AG08395 (cell line): ENCODE measurements at places on chromosomes 6 and 20.

DNA sequence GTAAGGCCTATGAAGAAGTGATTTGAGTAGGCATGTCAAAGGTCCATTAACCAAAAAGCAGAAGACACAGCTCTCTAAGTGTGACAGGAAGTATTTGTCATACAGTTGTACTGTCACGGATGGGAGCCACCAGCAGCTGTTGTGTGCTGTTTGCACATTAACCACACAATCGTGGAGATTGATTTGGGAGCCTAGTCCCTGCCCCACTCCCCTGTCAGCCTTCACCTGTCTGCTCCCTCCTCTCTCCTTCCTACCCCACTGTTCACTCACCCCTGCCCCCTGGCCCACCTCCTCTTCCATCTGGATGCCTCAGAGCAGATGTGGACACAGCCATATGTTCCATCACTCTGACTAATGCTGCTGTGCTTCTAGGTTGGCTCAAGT is 124.7 kb upstream of the SPACA1 start:
- no peak for DNase-seq

DNA sequence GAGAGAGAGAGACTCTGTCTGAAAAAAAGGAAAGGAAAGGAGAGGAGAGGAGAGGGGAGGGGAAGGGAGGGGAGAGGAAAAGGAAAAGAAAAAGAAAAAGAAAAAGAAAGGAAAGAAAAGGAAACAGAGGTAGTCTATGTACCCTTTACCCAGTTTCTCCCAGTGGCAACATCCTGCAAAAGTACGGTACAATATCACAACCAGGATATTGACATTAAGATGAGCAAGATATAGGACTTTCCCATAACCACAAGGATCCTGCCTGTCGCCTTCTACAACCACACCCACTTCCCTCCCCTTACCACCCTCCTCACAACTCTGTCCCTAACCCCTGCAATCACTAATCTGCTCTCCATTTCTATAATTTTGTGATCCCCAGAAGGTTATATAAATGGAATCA is 4.0 kb downstream of the C20orf96 start:
- DNase-seq: no peak

DNA sequence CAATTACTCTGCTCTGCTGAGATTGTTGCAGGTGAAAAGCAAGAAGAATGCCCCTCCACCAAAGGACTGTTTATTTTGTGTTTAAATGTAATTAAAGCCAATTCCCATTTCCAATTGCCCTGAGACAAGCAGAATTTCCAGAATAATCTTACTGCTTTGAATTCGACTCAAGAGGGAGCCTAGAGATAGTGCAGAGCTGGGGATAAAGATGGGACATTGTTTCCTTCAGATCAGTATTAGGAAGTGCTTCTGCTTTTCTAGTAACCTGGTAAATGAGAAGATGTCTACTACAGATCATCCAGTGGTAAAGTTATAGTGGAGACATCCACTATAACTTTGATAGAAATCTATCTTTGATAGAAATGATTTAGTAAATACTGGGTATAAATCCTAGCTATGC is 326.9 kb downstream of the UBE3D start:
- peak; percentile 8 for DNase-seq

DNA sequence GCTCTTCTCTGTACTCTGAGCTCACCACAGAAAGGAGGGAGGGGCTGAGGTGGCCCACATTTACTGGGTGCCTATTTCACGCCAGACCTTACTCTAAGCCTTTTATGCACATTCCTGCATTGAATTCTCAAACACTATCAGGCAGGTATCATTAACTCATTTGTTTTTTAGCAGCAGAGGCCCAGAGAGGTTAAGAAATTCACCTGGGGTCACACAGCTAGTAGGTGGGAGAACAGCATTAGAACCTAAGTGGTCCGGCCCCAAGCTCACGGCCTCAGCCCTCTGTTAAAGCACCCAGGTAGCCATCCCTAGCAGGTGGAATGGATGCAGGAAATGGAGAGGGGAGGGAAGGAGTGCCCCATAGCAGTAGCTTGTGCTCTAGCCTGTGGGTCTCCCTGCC is 84.5 kb downstream of the GRM4 start:
- DNase-seq: no peak

DNA sequence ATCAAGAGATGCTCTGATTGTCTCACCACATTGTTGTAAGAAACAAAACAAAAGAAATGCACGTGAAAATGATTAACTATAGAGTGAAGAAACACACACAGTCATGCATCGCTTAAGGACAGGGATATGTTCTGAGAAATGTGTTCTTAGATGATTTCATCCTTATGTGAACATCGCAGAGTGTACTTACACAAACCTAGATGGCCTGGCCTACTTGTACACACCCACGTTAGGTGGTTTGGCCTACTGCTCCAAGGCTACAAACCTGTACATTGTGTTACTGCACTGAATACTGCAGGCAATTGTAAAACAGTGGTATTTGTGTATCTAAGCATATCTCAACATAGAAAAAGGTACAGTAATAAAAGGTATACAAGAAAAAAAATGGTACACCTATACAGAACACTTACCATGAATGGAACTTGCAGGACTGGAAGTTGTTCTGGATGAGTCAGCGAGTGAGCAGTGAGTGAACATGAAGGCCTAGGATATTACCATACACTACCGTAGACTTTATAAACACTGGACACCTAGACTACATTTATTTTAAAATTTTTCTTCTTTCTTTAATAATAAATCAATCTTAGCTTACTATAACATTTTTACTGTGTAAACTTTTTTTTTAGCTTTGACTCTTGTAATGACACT is 48.6 kb downstream of the FKBP5 start:
- no peak for DNase-seq

DNA sequence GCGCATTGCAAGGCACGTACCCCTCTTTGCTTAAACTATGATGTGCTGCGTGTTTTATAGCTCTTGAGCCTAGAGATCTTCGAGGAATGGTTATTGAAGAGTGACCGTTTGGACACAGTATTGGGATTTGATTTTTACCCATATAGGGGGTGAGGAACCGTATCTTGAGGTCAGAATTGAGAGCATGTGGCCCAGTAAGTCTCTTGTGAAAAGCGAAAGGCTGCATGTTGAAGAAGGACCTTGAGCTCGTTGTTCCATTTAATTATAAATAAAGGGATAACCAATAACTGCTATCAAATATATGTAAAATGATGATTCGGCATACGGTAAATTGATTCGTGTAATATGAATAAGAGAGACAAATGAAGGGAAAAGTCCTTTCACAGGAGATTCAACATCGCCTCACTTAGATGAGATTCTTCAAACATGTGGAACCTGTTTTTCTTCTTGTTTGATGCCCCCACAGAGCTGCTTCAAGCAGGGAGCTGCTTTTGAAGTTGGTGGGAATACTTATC is 66.6 kb downstream of the AKAP12 start:
- no peak for DNase-seq

DNA sequence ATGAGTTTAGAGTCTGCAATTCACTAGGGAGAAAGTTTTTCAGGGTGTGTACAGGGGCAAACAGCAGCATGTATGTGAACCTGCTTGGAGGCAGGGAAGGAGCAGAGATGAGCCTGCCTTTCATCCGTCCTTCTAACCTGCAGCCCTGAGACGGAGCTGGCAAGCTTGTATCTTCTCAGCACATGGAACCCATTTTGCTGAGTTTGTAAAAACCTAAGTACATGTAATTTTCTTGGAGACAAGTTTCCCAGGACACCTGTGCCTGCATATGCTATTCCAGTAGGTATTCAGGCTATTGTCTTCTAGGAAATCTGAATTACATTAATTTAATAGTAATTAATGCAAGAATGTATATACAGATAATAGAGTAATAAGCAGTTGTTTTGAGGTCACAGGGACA is 28.8 kb upstream of the MOXD1 start:
- no peak for DNase-seq

DNA sequence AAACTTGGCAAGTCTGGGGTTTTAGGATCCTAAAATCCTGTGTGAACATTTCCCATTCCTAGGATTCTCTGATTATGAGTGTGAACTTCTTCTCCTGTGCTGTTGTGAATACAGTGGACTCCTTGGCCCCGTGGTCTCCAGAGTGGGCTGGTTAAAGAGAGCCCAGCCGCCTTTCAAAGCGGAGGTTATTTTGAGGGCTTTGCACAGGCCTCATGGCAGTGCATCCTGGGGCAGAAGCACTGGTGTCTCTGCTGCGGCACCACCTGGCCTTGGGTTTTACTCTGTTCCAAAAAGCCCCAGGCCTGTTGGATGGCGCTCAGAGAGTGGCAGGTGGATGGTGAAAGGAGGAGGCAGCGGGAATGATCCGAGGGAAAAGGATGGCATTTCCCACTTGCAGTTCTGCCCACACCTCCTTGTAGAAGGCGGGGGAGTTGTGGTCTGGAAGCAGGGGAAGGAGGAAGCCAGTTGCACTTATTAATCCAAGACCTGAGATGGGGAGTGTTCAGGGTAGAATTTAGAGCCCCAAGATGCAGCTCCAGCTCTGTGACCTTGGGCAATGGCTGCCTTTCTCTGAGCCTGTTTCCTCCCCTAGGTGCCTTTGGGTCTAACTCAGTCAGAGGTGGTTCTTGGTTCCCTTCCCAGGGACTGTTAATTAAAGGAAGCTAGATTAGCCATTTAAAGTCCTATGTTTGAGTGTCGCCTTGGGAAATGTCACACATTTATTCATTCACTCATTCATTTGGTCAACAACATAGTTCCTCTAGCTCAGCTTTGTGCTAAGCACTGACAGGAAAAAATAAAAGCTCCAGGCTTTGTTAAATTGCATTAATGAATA is 22.4 kb downstream of the MMP24 start:
- peak; percentile 29 for DNase-seq

DNA sequence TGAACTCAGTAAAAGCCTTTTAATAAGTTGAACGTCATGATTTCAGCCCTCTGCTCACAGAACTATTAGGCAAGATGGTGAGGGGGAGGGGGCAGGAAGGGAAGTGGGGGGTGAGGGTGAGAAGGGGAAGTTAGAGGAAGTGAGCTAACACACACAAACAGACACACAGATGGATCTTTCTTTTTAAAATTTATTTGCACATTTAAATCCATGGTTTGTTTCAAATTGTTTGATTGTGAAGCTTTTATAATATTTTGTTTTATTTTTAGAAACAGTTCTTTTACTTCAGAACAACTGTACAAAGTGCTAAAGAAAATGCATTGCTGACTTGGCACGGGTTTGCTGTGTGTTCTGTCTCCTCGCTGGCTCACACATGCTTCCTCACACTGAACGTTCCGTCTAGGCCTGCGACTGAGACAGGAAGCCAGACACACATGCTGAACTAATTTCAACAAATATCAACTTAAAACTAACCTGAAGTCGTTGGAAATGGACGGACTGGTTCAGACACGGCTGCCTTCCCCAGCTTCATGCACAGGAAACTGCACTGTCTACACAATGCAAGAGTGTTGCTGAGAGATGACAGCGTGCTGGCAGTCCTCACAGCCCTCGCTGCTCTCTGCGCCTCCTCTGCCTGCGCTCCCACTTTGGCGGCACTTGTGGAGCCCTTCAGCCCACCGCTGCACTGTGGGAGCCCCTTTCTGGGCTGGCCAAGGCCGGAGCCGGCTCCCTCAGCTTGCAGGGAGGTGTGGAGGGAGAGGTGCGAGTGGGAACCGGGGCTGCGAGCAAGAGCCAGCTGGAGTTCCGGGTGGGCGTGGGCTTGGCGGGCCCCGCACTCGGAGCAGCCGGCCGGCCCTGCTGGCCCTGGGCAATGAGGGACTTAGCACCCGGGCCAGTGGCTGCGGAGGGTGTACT is 8.1 kb upstream of the ZBP1 start:
- peak; percentile 35 for DNase-seq

DNA sequence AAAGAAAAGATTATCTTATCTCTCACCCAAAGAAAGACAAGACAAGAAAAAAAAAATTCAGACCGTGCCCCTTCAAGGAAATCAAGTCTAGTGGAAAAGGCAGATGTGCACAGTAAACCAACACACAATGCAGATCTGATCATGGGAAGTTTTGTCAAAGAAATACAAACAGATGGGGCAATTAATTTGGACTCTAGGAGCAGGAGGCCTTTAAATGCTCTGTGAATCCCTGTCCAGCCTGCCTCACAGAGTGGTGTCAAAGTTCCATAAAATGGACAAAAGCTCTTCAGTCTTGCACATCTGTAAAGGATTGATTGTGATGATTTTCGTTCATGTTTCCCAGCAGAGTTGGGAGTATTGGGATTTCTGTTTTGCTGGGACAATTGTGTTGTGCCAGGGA is 53.1 kb upstream of the TGM3 start:
- no peak for DNase-seq

- no peak for DNase-seq
Observed at GRCh38 chr6:112335736-112336135, 11.4 kb upstream of the RFPL4B start.

DNA sequence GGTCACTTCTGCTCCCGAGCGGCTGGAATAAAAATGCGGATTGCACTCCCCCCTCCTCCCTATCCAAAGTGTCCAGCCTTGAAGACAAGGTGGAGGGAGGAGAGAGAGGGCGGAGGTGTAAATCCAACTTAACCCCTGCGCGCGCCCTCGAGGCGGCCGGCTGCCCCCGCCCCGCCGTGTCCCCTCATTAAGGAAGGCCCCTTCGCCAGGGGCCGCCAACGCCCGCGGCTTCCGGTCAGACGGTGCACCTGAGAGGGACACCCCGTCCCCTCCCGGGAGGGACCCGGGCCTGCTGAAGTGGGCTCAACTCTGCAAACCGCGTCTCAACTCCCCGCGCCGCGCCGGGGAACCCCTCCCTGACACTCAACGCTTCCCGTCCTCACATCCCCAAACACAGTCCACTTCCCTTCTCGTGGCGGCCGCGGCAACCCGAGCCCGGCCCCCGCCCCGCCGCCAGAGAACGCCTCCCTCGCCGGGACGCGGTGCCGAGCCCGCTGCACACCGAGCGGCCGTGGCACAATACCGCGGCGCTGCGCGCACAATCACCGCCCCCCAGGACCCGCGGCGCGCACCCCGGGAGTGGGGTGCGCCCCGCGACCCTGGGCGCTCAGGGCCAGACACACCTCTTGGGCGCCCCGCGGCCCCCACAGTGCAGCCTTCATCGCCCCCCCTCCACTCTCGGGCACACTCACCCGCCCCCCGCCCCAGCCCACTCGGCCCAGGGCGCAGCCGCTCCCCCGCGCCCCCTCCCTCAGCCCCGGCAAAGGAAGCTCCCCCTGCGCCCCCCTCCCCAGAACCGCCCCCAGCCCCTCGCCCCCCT is 102.5 kb downstream of the NOL4L start:
- peak; percentile 31 for DNase-seq

DNA sequence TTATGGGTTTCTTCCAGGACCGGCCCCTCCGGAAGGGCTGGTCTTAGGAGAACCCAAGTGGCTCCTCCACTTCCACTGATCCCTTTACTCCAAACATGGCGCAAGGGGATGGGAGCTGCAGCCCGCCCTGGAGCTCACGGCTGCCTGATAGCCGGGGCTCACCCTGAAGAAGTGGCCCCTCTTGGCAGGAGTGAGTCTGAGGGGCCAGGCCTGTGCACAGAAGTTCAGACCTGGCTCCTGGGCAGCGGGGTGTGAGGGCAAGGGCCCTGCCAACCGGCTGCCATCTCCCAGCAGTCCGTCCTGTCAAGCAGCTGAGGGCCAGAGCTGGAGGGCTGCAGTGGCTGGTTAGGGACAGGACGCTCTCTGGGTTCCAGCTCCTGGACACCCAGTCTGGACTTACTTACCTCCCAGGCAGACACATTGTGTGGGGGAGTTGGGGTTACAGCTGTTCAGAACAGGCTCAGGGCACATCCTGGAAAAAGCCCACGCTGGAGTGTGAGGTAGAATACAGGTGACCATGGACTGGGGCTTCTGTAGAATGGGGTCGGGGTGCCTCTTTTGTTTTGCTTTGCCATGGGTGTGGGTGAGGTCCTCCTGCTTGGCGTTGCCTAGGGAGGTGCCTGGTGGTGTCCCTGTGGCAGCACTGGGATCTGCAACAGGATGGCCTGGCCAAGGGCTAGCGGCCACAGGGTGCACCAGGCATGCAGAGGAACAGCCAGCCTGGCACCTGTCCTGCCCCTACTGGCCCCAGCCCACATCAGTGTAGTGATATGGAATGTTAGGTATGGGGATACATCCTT is 88.4 kb downstream of the ASXL1 start:
- no peak for DNase-seq
